Spleen (tissue), 13 donors: ENCODE measurements at places on chromosomes 5 and 9. TPM values are rescaled to one million over a fixed set of nuclear protein-coding genes. Genes with fewer than 3 reads are reported as not detected.

PCDHA10 gene
- total RNA-seq, result 1.2 TPM

FBN2 gene
- total RNA-seq, result 2.4 TPM

ANKRD55 gene
- 1.7 TPM for total RNA-seq

FAXDC2 gene
- total RNA-seq, result 27.0 TPM

DNA sequence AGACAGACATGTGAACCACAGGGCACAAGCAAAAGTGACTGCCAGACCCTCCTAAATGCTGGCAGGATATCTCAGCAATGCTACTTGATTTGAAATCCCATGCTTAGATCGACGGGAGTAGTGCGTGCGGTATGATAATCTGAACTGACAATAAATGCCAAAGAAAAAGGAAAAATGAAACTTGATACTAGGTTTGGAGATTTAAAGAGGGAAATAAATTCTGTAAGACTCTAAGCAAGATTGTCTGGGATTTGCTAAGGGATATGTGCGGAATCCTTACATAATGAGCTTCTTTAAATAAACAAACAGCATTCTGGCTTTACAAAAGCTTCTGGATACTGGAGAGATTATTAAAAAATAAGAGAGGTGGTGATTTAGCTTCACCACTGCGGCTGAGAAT lies 203.6 kb downstream of the CAAP1 start:
- H3K4me3 ChIP-seq, result no peak overlapping the region
- no peaks in the 10 kb centered on the region for H3K27me3 ChIP-seq
- no peak for DNase-seq

DNA sequence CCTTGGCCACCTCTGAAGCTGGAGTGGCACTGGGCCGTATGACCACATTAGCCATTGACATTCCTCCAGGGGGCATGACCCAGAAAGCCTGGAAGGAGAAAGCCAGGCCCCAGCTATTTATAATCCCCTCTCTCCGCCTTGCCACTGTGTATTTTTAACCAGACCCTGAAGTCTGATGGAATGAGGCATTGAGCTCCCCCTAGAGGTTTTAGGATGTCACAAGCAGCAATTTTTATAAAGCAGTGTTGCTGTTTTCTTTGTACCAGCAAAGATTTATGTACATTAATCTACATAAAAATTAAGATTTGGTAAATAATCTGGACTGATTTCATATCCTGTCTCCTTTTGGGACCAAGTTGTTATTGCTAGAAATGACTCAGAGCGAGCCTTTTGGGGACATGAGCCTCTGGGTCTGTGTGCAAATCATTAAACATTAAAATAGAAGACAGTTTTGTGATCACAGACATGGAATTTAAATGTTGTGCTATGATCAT lies 127.1 kb downstream of the TRIO start:
- H3K27me3 ChIP-seq, result no peaks in the 10 kb centered on the region
- no peak for DNase-seq
- H3K36me3 ChIP-seq, result peaks cover 10% of the 10 kb centered on the region
- H3K27ac ChIP-seq, result peak overlapping the region; percentile 53
- H3K4me3 ChIP-seq, result no peak overlapping the region
- peaks cover 33% of the 10 kb centered on the region for H3K4me1 ChIP-seq

GRCh38 chr9:26357803-26358344 lies 534.7 kb downstream of the CAAP1 start:
- H3K27me3 ChIP-seq, result no peaks in the 10 kb centered on the region
- H3K4me1 ChIP-seq, result no peaks in the 10 kb centered on the region
- H3K4me3 ChIP-seq, result no peak overlapping the region
- no peak for DNase-seq
- H3K36me3 ChIP-seq, result no peaks in the 10 kb centered on the region
- no peak overlapping the region for H3K27ac ChIP-seq

GRCh38 chr9:118891213-118891612 lies 478.0 kb downstream of the BRINP1 start:
- H3K4me3 ChIP-seq, result no peak overlapping the region
- no peak overlapping the region for H3K27ac ChIP-seq
- H3K4me1 ChIP-seq, result no peaks in the 10 kb centered on the region

GRCh38 chr9:129497005-129497812 lies 123.7 kb downstream of the C9orf50 start:
- H3K4me3 ChIP-seq, result no peak overlapping the region
- H3K4me1 ChIP-seq, result peaks cover 62% of the 10 kb centered on the region
- peak overlapping the region; percentile 89 for H3K27ac ChIP-seq
- peaks cover 20% of the 10 kb centered on the region for H3K27me3 ChIP-seq
- H3K36me3 ChIP-seq, result peaks cover 4% of the 10 kb centered on the region
